ENCODE measurements at places on chromosomes 3 and 15. TPM values are rescaled to one million over a fixed set of nuclear protein-coding genes. Genes with fewer than 3 reads are reported as not detected.
A peak's percentile ranks its signal among the peaks of the same experiment; 100 is the strongest.

The FAM107A gene
- 40.7 TPM for total RNA-seq

The TRAIP gene
- total RNA-seq = 18.5 TPM

The DUOXA2 gene
- total RNA-seq = not detected

The RPL32 gene
- total RNA-seq = 1,545 TPM

The TFDP2 gene
- total RNA-seq = 70.6 TPM

The MORC1 gene
- not detected for total RNA-seq

- no peak for DNase-seq
Measured at GRCh38 chr3:105662306-105662705, 206.5 kb downstream of the CBLB start.

DNA sequence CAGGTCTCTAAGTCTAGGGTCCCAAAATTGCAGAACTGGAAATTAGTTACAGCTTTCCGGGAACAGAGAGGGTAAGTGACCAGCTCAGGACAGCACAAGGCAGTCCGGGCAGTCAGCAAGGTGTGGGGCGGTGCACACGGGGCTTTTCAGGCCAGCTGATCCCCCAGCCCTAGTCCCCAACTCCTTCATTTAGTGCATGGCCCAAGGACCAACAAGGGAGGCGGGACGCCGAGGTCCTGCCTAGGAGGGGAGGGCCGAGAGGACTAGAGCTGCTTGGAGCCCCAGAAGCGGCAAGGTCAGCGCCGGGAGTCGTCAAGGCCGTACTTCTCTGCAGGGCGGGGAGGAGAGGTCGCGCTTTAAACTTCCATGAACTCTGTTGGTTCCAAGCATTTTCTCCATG, 2.0 kb upstream of the PDE8A start:
- DNase-seq = no peak

- DNase-seq = no peak
Measured at GRCh38 chr3:184381261-184382224, 1.7 kb downstream of the CHRD start.

DNA sequence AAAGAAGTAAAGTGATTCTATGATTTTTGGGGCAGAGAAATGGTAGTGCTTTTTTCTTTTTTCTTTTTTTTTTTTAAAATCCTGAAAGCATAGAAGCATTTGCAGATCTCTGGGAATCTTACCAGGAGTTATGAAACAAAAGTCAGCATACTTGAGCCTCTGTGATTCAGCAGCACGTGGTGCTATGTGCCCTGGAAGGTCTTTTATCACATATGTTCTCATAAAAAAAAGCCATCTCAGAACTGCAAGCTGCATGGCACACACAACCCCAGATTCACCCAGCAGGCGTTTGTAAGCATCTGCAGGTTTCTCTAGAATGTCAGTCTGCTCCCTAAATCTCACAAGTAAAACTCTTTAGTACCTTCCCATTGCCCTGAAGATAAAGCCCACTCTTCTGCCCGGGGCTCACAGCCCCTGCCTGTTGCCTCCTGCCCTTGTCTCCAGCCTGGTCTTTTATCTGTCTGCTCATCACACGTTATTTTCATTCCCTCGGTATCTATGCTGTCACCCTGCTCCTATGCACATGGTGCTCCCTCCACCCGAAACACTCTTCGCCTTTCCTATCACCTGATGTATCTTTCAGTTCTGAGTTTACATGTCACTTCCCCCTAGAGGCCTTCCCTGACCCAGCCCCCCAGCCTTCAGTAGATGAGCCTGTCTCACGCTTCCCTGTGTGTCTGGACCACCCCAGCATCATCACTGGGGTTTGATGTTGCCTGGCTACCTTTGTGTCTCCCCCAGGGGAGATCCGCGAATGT, 72.4 kb downstream of the CHDH start:
- peak; percentile 4 for DNase-seq

DNA sequence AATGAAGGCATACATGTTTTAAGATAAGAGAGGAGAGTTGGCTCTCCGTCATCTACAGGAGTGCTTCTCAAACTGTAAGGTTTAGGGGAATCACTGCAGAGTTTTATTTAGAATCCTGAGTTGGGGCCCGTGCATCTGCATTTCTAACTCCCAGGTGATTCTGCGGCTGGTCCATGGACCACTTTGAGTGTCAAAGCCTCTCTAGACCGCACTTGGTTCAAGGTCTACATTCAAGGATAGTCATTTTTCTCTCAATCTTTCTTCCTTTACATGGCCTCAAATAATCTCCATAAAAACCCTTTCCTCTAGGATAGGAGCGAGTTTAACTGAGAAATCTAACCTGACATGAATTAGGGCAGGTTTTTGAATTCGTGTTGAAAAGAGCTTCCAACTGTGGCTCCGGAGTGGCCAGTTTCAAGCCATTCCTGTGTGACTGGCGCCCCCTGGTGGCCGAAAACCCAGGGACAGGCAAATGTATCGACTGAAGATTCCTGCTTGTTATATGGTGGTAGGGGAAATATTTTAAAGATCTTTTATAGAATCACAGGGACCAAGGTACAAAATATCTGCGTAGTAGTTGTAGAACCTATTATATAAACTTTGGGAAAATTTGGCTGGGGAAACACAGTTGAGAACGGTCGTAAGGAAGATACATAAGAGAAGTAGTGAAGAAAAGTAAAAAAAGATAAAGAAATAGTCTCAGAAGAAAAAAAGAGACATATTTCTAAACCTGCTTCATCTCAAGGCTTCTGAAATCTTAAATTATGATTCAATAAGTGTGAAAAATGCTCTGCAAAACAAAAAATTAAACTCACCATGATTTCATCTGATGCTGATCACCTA, 11.9 kb downstream of the GABRR3 start:
- DNase-seq = peak; percentile 70

GRCh38 chr3:117622171-117622841, 912.7 kb downstream of the TUSC7 start:
- peak; percentile 75 for DNase-seq

DNA sequence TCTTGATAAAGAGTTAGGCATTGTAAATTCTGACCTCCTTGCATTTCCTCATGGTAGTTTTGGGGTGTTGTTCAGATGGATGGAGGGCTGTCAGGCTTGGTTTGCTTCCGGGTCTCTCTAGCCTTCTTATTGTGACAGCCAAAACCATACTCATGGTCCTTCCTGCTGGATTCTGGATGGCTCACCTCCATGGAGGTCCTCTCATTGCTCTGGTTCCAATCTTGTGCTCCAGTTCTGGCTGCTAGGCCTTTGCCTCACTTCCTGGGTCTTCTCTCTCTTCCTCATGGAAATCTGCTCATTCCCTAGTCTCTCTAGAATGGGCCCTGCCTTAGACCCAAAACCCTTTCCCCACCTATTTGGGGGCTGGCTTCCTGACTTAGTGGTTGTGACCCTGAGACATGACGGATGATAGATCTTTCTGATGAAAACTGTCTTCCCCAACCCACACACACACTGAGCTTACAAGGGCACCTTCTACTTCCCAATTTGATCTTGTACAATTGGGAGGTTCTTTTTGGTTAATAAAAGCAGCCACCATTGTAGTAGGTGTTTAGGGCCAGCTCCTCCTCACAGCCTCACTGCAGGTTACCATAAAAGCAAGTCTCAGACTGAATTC, 66.2 kb upstream of the XCR1 start:
- no peak for DNase-seq

DNA sequence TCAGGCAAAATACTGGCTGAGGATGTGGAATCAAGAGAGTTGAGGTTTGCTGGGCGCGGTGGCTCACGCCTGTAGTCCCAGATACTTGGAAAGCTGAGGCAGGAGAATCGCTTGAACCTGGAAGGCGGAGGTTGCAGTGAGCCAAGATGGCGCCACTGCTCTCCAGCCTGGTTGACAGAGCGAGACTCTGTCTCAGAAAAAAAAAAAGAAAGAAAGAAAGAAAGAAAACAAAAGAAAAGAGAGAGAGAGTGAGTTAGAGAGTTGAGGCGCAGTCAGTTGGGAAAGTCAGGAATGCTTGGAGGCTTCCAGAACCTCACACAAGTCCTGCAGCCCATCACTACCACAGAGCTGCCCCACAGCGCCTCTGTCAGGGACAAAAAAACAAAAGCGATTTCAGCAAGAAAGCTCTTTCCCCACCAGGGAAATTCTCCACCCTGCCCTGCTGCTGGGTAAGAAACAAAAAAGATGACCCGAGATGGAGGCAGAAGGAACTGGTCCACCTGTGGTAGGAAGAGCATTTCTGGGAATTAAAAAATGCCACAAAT, 13.8 kb downstream of the HDC start:
- DNase-seq = no peak

GRCh38 chr3:109396806-109397205, 59.5 kb upstream of the DPPA4 start:
- no peak for DNase-seq

GRCh38 chr3:177147790-177148189, 49.5 kb downstream of the TBL1XR1 start:
- DNase-seq = no peak

DNA sequence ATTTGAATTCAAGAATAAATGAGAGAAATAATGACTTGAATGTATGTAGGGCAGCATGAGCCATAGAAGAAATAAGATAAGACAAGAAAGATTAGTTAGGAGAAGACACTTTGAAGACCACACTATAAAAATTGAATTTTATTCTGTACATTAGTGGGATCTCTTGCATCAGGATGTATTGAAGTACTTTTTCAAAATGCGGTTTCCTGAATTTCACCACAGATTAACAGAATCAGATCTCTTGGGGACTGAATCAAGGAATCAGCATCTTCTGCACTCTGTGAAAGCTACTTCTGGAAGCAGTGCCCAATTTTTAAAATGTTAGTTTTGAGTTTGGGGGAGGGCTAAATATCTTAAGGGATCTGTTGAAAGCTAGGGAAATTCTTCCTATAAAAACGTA, 763.9 kb upstream of the GOLIM4 start:
- DNase-seq = no peak

DNA sequence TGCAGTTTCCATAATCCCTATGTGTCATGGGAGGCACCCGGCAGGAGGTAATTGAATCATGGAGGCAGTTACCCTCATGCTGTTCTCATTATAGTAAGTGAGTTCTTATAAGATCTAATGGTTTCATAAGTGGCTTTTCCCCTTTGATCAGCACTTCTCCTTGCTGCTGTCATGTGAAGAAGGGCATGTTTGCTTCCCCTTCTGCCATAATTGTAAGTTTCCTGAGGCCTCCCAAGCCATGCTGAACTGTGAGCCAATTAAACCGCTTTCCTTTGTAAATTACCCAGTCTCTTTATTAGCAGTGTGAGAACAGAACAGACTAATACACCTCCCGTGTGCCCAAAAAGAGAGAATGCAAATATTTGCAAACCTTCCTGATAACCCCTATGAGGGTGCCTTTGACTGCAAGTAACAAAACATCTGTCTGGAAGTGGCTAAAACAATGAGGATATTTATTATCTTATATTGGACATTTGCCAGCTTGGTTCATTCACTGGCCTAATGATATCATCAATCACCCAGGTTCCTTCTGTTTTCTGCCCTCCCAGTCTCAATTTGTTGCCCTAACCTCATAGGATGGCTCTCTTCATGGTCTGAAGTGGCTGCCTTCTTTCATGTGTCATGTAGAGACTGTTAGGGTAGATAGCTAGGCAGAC, 68.7 kb downstream of the BHLHE40 start:
- DNase-seq = no peak

DNA sequence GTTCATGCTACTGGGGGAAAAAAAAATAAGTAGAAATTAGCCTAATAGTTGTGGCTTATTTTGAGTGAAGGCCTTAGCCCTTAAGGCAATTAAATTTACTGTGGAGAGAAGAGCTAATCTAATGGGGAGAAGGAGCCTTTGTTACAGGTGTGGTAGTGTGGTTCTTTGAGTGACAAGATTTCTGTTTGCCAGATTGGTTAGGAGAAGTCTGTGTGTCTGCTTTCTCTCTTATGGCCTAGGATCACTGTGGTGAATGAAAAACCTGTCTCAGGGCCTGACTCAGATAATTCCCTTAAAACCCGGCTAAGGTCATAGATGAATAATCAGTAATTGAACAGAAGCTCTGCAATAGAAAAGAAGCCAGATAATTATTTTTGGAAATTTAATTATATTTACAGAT, 27.0 kb downstream of the OPA1 start:
- no peak for DNase-seq

DNA sequence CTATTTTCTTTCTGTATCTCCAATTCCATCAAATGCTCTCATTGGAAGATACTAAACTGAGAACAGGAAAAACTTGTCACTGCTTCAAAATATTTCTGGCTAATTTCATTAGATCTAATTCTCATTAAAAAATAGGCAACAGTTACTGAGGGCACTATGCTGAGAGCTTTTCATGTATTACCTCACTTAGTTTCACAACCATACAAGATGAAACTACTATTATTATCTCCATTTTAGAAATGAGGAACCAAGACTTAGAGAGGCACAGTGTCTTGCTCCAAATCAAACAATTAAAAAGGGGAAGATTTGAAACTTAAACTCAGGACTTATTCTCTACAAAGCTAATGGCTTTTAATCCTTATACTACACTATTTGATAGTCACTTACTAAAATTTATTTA, 7.2 kb upstream of the OTOL1 start:
- no peak for DNase-seq

DNA sequence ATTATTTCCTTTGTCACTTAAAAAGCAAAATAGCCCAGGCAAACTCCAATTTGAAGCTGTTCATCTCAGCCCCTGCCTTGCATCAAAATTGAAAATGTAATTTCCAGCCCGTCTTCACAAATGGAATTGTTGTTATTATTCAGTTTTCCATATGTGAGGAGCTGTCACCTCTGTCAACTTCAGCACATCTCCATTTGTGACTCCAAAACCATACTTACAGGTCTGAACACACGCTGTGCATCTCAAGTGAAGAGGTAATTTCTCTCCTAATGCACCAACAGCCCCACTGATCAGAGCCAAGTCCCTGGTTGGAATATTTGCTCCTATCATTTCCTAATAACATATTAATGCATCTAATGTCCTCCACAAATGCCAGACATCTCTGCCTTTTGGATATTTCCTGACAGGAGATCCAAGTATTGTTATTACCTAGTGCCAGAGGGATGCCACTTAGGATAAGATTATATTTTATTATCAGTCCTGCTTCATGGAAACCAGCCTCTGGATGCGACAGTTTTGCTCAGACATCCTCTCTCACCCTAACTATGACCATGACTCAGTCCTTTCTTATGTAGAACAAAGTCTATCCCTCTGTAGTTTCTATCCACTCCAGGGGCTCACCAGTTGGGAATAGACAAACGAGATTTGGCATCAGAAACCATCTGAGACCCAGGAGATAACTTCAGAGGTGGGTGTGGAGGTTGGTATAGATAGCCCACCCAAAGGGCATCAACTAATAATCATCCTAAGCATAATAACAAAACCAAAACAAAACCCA, 379.8 kb downstream of the VPS13C start:
- no peak for DNase-seq

DNA sequence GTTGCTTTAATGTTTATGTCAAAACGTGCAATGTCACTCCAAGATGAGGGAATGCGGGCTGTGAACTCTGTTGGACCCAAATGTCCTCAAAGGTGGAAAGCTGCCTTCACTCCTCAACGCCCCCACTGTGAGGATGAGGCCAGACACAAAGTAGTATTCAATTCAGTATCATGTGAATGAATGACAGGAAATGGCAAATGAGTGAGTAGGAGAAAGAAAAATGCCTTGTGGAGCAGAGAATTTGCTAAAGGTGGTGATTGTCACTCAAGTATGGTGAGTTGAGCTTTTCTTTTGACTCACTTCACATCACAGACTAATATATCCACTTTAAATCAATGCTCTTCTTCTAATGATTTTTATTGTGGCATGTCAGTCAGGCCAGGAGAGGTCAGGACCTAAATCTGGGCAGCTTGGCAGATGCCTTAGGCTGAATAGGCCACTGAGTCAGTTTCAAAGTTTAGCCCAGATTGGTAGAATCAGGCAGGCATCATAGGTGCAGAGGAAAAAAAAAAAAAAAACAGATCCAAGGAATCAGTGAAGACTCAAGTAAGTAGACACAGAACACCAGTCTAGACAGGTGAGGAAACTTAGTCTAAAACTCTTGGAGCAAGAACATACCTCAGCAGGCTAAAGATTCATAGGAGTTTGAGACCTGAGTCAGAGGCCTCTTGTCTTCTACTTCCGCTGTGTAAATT, 71.0 kb upstream of the ZBED2 start:
- DNase-seq = peak; percentile 9
